ENCODE measurements at places on chromosomes 5 and 9. TPM values are rescaled to one million over a fixed set of nuclear protein-coding genes. Genes with fewer than 3 reads are reported as not detected.

The FUBP3 gene
- total RNA-seq, result 29.8 TPM

The PIP5KL1 gene
- 1.1 TPM for total RNA-seq

The TSLP gene
- 0.99 TPM for total RNA-seq

The IFNA21 gene
- not detected for total RNA-seq

The MTAP gene
- total RNA-seq, result 59.0 TPM

The SPATA31A3 gene
- total RNA-seq, result not detected

The FGF10 gene
- not detected for total RNA-seq

The SGTB gene
- total RNA-seq, result 17.3 TPM

The UBE2B gene
- 116 TPM for total RNA-seq

The SLC28A3 gene
- total RNA-seq, result 0.33 TPM

The FAM221B gene
- not detected for total RNA-seq

The NADK2 gene
- total RNA-seq, result 19.9 TPM

The IFNE gene
- not detected for total RNA-seq

The GPX8 gene
- total RNA-seq, result not detected

The PNPLA7 gene
- 3.1 TPM for total RNA-seq

The SPINK13 gene
- not detected for total RNA-seq

The SLC34A3 gene
- total RNA-seq, result not detected

The ARSI gene
- not detected for total RNA-seq

The TAF11L5 gene
- total RNA-seq, result not detected

The PKD2L2 gene
- not detected for total RNA-seq

The PCDHA11 gene
- not detected for total RNA-seq

The PDE6A gene
- not detected for total RNA-seq

The C9orf72 gene
- 27.5 TPM for total RNA-seq

The SPATA9 gene
- total RNA-seq, result not detected

The PAEP gene
- not detected for total RNA-seq

The NUTM2G gene
- not detected for total RNA-seq

The MARVELD2 gene
- total RNA-seq, result 0.45 TPM

The ZCCHC9 gene
- total RNA-seq, result 31.8 TPM

The INSL4 gene
- total RNA-seq, result not detected

The ANXA2R gene
- 6.0 TPM for total RNA-seq

The CD74 gene
- 312 TPM for total RNA-seq

The GFRA3 gene
- not detected for total RNA-seq

The CDO1 gene
- total RNA-seq, result 0.67 TPM

The PRR16 gene
- total RNA-seq, result not detected

The PRRX2 gene
- 0.83 TPM for total RNA-seq

Data from activated naive CD4-positive, alpha-beta T cell treated with anti-CD3 and anti-CD28 coated beads for 36 hours (primary cell).